Stimulated activated naive CD8-positive, alpha-beta T cell treated with anti-CD3 and anti-CD28 coated beads, Interleukin-15, amount 100 ng/mL, for 72 hours (primary cell): ENCODE measurements at places on chromosomes 3 and 15.

DNA sequence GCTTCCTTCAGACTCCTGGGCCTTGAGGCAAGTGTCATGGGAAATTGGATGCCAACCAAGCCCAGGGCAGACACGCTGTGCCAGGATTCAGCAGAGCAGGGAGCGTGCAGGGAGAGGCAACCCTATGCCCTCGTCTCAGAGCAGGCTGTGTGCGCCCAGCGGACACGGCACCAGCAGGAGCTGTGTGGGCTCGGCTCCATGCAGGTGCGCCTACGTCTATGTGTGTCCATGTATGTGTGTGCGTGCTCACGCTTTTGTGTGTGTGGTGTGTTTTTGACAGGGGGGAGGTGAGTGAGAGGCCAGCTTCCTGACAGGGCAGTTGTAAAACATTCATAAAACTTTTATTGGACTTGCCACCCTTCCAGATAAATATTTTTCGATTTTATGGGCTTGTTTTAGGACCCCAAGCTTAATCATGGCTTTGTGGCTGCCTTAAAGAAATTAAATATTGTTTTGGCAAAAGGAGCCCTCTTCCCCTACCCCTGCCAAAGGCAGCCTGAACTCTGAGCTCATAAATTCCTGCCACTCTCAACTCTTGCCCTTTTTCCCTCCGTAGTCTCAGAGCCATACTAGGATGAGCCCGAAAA is 84.4 kb downstream of the DNAJB8 start:
- no peak for DNase-seq

DNA sequence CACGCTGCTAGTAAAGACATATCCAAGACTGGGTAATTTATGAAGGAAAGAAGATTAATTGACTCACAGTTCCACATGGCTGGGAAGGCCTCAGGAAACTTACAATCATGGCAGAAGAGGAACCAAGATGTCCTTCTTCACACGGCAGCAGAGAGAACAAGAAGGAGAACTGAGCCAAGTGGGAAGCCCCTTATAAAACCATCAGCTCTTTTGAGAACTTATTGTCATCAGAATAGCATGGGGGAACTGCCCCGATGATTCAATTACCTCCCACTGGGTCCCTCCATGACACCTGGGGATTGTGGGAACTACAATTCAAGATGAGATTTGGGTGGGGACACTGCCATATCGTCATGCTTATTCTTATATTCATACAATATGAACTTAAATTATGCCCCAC is 49.0 kb downstream of the DUT start:
- no peak for DNase-seq

DNA sequence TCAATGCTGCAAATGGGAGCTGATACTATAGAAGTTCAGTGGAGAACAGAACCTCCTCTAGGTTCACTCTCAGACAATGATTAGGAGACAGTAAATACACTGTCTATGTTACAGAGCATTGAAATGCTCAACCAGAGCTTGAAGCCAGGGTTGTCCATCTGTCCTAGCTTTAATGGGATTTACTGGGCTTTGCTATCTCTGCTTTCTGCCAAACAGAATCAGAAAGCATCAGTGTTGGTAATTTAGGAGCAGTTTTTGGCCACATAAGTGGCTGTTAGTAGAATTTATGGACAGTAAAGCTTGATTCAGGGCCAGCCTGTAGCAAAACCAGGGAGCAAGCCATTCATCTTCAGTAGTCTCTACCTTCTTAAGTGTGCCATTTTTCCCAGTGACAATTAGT is 396.3 kb downstream of the LSAMP start:
- DNase-seq: no peak

DNA sequence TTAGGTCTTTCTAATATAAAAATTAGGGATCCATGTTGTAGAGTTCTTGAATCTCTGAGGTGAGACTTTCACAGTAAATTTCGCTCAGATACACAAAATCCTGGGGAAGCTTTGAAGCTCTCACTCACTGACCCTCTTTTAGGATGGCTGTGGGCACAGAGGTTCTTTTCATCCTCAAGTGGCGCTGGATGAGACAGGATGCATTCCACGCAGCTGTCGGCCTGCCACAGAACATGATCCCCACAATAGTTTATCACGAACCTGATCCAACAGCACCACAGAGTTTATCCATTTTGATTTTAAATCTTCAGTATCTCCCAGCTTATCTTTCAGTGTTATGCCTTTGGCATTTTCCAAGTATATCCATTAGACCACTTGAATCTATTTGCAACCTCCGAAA is 91.9 kb downstream of the WDR76 start:
- no peak for DNase-seq

DNA sequence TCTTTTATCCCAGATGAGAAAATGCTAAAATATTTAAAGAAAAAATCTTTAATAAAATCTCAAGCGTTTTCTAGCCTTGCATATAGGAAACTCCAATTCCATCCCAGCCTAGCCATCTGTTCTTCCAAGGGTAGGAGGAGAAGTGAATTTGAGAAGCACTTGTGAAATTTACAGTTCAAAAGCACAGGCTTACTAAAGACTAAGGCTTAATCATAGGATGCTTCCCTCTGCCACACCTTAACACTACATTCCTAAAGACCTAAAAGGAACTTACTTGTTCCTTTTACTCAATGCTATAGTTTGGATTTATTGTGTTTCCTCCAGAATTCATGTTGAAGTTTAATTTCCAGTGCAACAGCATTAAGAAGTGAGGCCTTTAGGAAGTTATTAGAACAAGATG is 764.8 kb upstream of the CADM2 start:
- no peak for DNase-seq

GRCh38 chr15:78419367-78419766 is 18.6 kb upstream of the IREB2 start:
- no peak for DNase-seq

GRCh38 chr3:113600418-113601182 is 68.2 kb downstream of the SIDT1 start:
- DNase-seq: no peak
